ENCODE measurements at places on chromosomes 4 and X.

DNA sequence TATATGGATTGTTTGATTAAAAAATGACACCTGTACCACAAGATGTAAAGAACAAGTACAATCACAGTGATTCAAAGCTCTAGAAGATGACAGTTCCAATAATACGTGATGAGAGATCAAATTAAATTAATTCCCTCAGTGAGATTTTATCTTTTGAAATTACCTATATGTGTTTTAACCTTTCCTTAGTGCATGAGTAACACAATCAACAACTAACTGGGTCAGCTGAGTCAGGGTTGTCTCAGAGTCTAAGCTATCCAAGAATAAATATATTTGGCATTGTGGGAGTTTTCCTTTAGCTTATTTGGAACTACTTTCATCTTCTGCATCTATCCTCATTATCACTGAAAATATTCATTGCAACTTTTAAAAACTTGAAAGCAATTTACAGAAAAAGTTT, 162.8 kb downstream of the WDFY3 start:
- no peak for DNase-seq

DNA sequence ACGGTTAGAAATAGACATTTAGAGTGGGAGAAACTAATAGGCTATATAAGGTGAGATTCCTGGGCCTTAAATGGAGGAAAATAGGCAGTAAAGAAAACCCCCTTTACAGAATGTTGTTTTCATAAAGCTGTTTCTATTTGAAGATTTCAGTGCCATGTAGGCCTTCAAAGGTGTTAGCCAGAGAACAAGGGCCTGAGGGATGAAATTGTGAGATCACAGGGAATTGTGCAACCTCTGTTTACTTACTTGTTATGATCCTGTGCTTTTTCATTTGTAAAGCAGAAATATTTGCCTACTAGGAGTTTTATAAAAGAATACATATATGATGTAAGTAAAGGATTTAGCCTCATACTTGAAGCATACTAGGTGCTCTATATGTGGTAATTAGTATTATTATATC, 272.9 kb upstream of the ARX start:
- DNase-seq: no peak

GRCh38 chr4:68951078-68951805, at the start of gene UGT2A3:
Gene UGT2A3 (minus strand): TSS chr4:68951804. CDS start chr4:68951760, 44 bp downstream.
- DNase-seq: no peak

GRCh38 chr4:150337734-150338133, 244.2 kb upstream of the MAB21L2 start:
- no peak for DNase-seq

- DNase-seq: no peak
These were observed 51.3 kb upstream of the TMPRSS11F start for GRCh38 chr4:68180849-68181526.

DNA sequence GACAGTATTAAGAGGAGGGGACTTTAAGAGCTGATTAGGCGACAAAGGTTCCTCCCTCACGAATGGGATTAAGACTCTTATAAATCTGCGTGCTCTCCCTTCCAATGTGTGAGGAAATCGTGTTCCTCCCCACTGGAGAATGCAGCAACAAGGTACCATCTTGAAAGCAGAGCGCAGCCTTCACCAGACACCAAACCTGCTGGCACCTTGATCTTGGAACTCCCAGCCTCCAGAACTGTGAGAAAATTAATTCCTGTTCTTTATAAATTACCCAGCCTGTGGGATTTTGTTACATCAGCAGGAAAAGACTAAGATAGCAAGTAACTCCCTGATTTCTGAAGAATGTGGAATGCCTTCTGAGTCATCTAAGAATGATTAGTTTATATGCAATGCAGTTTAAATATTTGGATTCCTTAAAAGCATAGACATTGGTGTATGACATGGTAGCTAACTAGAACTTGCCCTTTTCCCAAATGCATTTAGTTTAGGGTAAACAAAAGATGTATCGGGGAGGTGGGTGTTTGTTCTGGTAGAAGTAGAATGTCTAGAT, 86.1 kb downstream of the USP46 start:
- no peak for DNase-seq

DNA sequence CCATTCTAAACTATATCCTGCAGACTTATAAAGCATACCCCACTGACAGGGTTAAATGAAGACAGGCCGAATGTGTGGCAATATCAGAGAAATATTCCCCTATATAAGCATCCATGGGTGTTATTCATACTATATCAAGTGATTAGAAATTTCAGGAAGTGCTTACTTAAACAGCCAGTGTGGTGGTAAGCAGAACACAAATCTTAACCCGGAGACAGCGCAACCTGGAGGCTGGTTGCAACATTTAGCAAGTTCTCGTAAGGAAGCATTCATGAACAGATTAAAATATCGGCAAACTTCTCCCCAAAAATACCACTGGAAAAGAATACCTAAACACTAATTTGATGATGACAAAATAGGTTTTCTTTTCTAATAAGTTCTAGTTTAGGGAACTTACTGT, 261.2 kb downstream of the CBLL2 start:
- DNase-seq: no peak

DNA sequence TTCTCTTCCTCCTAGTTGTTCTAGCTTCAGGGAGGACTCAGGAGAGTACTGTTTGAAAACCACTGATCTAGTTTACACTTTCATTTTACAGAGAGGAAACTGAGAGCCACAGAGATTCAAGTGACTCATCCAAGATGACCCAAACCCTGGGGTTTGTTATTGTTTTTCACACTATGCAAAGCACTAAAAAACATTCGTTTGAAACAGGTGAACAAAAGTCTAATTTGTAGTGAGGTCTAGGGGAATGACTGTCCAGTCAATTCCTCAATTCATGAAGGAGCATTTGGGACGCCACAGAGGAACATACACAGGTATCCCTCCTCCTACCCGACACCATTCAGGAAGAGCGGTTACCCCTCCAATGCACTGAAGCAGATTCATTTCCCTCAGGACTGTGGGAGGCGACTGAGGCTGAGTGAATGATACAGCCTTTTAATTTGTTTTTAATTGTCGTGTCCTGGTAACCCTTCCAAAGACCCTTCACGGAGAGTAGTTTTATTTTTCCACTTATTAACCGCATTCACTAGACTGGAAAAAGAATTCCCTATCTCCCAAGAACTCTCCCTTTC, 30.3 kb downstream of the TLR10 start:
- DNase-seq: no peak

DNA sequence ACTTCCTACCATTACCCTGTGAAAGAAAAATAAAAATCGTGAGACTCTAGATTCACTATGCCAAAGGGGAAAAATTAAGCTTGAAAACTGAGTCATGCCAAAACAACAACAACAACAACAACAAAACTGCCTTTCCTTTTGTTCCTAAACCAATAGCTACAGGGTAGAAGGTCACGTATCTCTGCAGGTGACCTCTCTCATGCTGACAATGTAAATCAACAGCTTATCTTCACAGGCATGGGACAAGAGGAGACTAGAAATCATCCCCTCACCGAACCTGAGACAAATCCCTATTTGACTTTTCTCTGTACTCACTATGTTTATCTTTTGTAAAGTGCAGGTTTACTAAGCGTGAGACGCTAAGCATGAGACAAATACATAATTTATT, 20.5 kb upstream of the AADAT start:
- no peak for DNase-seq

DNA sequence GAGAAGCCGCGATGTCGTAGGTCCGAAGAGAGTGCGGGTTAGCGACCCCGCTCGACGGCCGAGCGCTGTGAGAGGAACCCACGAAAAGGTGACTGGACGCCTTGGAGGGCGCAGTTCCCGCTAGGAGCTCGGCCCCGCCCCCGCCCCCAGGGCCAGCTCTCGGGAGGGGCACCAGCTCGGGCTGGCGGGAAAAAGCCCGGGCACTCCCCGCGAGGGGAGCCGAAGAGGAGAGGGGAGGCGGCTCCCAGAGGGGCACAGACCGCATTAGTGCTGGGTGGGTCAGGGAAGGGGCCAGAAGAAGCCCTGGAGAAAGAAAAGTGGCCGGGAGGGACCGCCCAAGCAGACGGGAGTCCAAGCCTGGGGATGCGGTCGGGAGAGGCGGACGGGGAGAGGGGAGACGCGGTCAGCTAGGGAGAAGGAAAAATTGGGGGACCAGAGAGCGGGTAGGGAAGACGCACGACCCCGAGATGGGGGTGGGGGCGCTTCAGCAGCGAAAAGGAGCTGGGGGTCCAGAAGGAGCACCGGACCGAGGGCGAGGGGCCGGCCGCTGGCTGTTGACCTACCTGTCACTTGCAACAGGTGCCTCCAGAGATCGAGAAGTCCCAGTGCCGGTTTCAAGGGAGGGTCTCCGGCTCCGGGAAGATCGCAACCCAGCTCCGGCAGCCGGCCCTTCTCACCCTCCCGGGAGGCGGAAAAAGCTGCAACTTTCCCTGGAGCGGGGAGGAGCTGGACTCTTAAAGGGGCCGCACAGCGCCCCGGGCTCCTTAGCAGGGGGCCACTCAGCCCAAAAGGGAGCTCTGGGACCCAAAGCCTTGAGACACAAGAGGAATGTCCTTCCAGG, at the start of gene SYTL4:
Gene SYTL4, minus strand, starts transcription at position 681 of the 841 bp plus-strand sequence. CDS start 30,084 bp downstream, outside the sequence.
- DNase-seq: no peak

- DNase-seq: no peak
These were observed 54.7 kb downstream of the AMER1 start for GRCh38 chrX:64150775-64151174.

- DNase-seq: no peak
These were observed 886 bp downstream of the DCLK2 start for GRCh38 chr4:150079081-150079581.

- DNase-seq: no peak
These were observed 27.4 kb downstream of the TAF7L start for GRCh38 chrX:101263766-101264165.

Measured in activated CD8-positive, alpha-beta memory T cell treated with anti-CD3 and anti-CD28 coated beads for 1 hour (primary cell).